ENCODE measurements at places on chromosomes 5 and 9. TPM values are rescaled to one million over a fixed set of nuclear protein-coding genes. Genes with fewer than 3 reads are reported as not detected.

The GRM6 gene
- total RNA-seq, result not detected

The ROR2 gene
- total RNA-seq, result 1.6 TPM

The CCL21 gene
- not detected for total RNA-seq

The LCN9 gene
- not detected for total RNA-seq

The ELOVL7 gene
- total RNA-seq, result 8.7 TPM

The STK32A gene
- total RNA-seq, result 0.28 TPM

The ADAMTSL2 gene
- not detected for total RNA-seq

The ANKRD34B gene
- 0.16 TPM for total RNA-seq

The DBH gene
- total RNA-seq, result not detected

The ORM2 gene
- not detected for total RNA-seq

The LCN12 gene
- 1.3 TPM for total RNA-seq

The SPINK7 gene
- not detected for total RNA-seq

The GDNF gene
- total RNA-seq, result not detected

The CDO1 gene
- not detected for total RNA-seq

The IL17B gene
- total RNA-seq, result not detected

The KLF9 gene
- 4.2 TPM for total RNA-seq

The MARCHF3 gene
- total RNA-seq, result 1.3 TPM

The TCERG1 gene
- total RNA-seq, result 48.0 TPM

The MRPL22 gene
- 62.8 TPM for total RNA-seq

The SLCO6A1 gene
- total RNA-seq, result not detected

The SMIM27 gene
- 14.3 TPM for total RNA-seq
